Spleen (tissue), 13 donors: ENCODE measurements at places on chromosomes 12 and 14.
A peak's percentile ranks its signal among the peaks of the same experiment; 100 is the strongest.

DNA sequence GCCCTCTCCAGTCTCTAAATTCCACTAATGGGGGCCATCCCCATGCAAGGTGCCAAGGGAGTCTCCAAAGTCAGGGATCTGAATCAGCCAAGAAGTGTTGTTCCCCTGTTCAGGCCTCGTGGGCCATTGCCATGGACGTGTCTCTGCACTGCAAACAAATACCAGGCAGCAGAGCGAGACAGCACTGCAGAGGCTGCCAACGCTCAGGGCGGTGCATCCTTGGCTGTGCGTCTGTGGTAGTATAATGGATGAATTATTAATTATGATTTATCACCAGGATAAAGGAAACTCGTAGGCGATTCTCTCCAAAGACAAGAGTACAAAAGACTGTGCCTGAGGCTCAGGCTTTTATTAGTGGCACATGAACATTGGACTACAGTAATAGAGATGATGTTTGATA, 122.3 kb upstream of the NTF3 start:
- no peak overlapping the region for H3K27ac ChIP-seq
- no peaks in the 10 kb centered on the region for H3K36me3 ChIP-seq
- H3K27me3 ChIP-seq: no peaks in the 10 kb centered on the region
- no peak overlapping the region for H3K4me3 ChIP-seq

- no peak overlapping the region for H3K27ac ChIP-seq
- no peak overlapping the region for H3K4me3 ChIP-seq
- no peaks in the 10 kb centered on the region for H3K4me1 ChIP-seq
- no peaks in the 10 kb centered on the region for H3K27me3 ChIP-seq
Observed at GRCh38 chr14:25463480-25463879, 413.5 kb upstream of the STXBP6 start.

DNA sequence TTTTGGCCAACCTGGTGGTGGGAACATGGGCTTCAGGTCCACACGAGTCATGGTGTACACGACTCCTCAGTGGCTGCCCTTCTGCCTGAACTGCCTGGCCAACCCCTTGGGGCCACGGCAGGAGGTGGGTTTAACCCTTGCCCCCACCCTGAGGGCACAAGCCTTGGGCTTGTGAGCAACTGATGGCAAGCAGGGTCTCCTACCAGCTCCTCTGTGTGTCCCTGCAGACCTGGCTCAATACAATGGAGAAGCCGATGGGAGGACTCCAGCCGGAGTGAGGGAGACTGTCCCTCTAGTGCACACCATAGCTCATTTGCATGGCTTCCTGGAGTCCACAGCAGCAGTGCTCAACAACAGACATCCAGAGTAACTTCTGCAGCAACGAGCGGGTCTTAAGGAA, 28.0 kb downstream of the JAG2 start:
- no peak overlapping the region for H3K27ac ChIP-seq
- peak; percentile 42 for DNase-seq
- no peaks in the 10 kb centered on the region for H3K36me3 ChIP-seq
- no peaks in the 10 kb centered on the region for H3K4me1 ChIP-seq
- no peaks in the 10 kb centered on the region for H3K27me3 ChIP-seq

GRCh38 chr14:101589486-101590015, 28.3 kb downstream of the DIO3 start:
- DNase-seq: peak; percentile 40
- H3K27me3 ChIP-seq: no peaks in the 10 kb centered on the region
- no peak overlapping the region for H3K4me3 ChIP-seq
- no peaks in the 10 kb centered on the region for H3K36me3 ChIP-seq

DNA sequence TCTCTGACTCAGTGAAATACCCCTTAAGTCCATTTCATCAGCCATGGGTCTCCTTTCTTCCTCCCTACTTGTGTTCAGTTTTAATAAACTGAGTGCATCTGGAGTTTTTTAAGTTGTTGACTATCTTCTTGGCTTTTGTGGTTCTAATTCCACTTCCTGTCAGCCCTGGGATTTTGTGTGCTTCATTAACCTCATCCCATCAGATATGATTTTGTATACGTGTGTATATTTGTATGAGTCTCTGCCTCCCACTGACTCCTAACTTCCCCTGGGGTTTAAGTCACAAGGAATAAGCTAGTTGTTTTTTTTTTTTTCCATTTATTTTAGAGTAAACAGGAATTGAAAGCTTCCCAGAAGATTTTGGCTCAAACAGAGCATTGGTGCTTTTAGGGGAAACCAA, 62.7 kb downstream of the TTLL5 start:
- H3K4me3 ChIP-seq: no peak overlapping the region
- peaks cover 17% of the 10 kb centered on the region for H3K36me3 ChIP-seq
- no peak for DNase-seq
- peak overlapping the region; percentile 64 for H3K27ac ChIP-seq

DNA sequence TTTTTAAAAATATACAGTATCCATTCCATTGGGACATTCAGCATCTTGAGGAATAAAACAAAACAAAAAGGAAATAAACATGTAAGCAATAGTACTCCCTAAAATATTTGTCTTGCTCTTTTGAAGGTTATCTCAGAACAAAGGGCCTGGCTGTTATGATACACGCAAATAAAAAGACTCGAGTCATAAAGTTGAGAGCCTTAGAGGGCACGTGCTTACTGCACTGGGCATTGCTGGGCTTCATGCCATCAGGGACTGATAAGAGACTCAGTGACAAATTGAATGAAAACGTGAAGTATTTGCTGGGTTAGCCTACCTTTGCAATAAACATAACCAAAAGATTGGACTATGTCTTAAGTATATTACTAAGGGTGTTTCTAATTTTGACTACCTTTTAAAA, 118.9 kb downstream of the SLC35F4 start:
- DNase-seq: no peak
- no peak overlapping the region for H3K4me3 ChIP-seq
- no peaks in the 10 kb centered on the region for H3K36me3 ChIP-seq
- H3K4me1 ChIP-seq: no peaks in the 10 kb centered on the region

DNA sequence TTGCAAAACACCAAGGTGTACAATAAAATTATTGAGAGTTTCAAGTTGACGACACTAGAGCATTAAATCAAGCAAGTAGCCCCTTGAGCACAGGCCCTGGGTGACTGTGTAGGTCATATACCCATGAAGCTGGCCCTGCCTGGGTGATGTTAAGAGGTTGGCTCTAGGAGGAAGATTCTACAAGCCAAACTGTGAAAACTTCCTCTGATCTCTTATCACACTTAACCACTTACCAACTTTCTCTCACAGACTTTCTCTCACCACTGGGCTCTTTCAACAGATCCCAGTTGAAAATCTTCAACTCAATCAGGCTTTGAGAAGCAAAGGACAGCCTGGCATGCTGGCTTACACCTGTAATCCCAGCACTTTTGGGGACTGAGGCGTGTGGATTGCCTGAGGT, 186.9 kb upstream of the BTG1 start:
- H3K27me3 ChIP-seq: no peaks in the 10 kb centered on the region
- H3K4me1 ChIP-seq: no peaks in the 10 kb centered on the region
- no peak for DNase-seq

DNA sequence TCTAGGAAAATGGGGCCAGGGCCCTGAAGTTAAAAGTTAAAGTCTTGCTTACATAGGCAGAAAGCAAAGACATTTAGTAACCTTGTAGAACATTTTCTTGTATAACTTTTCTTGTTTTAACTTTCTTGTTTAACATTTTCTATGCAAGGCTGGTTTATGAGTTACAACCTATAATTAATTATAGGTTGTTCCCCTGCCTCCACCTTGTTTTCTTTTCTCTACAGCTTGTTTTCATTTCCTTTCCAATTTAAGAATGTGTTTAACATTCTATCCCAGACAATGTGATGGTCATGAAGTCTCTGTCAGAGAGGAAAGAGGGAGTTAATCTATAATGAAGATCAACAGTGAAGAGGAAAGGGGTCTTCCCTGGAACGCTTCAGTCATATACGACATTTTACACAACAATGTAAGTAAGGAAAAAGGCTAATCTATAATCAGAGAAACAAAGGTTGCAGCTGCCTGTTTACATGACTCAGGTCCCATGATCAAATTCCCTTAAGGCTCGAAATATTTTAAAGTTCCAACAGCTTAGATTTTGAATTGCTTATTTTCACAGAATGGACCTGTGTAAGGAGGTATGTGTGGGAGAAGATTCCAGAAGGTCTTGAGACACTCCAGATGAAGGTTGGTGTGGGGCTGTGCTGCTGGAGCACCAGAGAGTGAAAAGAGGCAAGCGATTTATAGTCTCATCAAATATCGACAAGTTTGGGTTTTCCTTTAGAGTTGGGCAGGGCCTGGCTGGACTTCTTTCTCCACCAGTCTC, 34.2 kb upstream of the TCL1B start:
- no peaks in the 10 kb centered on the region for H3K27me3 ChIP-seq
- no peak for DNase-seq
- peak overlapping the region; percentile 37 for H3K27ac ChIP-seq
- H3K4me3 ChIP-seq: no peak overlapping the region
- H3K36me3 ChIP-seq: no peaks in the 10 kb centered on the region

GRCh38 chr14:53851394-53852090, 105.1 kb downstream of the BMP4 start:
- H3K36me3 ChIP-seq: no peaks in the 10 kb centered on the region
- H3K27ac ChIP-seq: no peak overlapping the region
- H3K4me1 ChIP-seq: no peaks in the 10 kb centered on the region
- H3K27me3 ChIP-seq: no peaks in the 10 kb centered on the region

DNA sequence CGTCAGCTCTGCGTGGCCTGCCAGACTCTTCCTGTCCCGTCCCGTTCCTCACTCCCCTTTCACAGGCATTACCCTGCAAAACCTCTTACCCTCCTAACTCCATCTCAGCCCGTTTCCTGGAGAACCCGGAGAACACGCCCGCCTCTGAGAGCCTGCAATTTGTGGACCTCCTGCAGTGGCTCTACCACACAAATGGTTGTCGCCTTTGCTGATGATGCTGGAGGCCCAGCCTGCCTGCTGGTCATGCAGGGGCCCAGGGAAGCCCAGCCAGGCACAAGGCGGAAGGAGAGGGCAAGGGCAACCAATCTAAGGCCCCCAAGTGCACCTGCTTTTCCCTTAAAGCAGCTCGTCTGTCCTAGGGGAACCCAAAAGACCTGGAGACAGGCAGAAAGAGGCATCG, 22.5 kb downstream of the RFLNA start:
- H3K27ac ChIP-seq: no peak overlapping the region
- H3K4me1 ChIP-seq: no peaks in the 10 kb centered on the region
- no peak overlapping the region for H3K4me3 ChIP-seq
- H3K36me3 ChIP-seq: peaks cover 1% of the 10 kb centered on the region
- no peaks in the 10 kb centered on the region for H3K27me3 ChIP-seq
